Stimulated activated naive CD4-positive, alpha-beta T cell treated with Interleukin-2 at 50 U/mL for 16 hours (primary cell): ENCODE measurements at places on chromosomes 11 and 22.

GRCh38 chr11:103013421-103013820 lies 57.9 kb upstream of the MMP13 start:
- no peak for DNase-seq

DNA sequence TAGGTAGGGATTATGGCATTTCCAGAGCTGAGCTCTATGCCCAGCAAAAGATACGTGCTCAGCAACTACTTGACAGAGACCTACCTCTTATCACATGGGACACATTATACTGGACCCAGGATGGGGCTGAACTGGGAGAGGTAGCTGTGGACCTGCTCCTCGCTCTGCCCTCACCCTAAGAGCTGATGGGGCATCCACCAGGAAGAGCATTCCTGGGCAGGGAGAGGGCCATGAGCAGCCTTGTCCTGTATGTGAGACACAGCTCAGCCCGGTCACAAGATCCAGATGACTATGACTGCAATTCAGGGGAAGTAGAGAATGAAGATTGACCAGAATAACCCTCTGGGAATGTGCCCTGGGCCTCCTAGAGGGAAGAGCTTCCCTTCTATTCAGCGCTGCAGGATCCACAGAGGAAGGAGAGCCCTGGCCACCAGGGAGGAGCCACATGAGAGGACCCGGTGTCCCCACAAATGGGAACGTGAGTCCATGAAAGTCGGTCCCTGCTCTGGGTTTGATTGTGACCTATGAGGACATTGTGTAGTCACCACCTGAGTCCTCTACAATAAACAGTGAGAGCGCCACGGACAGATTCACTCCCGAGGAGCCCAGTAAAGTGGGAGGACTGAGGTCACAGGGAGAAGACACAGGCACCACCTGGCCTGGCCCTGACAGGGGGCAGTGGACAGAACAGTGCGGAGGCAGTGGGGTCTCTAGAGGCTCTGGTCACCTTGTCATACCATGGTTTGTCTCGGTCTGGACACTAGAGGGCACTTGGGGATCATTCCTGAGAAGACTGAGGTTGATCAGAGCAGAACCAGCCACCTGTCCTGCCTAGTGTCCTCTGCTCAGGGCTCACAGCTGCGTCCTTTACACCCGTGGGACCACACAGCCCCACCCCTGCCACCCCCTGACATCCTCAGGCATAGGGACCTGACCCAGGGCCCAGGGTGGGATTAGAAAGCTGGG lies 99.5 kb downstream of the ZNF280B start:
- DNase-seq: no peak

DNA sequence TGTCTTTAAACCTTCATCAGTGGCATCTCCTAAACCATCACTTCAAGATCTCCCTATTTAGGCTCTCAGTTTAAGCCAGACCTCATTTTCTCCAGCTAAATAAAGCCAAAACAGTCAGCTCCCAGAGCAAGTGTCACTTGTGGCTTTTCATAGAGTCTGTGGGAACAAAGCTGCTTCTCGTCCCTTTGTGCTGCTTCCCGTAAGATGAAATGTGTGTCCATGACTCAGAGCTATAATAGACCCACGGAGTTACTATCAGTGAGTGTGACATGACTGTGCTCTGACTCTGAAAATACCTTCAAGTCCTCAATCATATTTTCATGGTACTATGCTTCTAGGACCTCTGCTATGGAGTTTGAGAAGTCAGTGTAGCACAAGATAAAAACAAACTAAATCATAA lies 57.3 kb upstream of the SLN start:
- no peak for DNase-seq

- DNase-seq: no peak
Observed at GRCh38 chr11:76997512-76997911, 36.7 kb upstream of the B3GNT6 start.

GRCh38 chr22:21951931-21952465 lies 650 bp downstream of the PPM1F start:
- DNase-seq: no peak
